Stomach (tissue), 19 donors: ENCODE measurements at places on chromosomes 1 and 21.

GRCh38 chr1:205449750-205450443 is 5.9 kb downstream of the BLACAT1 start:
- DNase-seq = peak; percentile 48

DNA sequence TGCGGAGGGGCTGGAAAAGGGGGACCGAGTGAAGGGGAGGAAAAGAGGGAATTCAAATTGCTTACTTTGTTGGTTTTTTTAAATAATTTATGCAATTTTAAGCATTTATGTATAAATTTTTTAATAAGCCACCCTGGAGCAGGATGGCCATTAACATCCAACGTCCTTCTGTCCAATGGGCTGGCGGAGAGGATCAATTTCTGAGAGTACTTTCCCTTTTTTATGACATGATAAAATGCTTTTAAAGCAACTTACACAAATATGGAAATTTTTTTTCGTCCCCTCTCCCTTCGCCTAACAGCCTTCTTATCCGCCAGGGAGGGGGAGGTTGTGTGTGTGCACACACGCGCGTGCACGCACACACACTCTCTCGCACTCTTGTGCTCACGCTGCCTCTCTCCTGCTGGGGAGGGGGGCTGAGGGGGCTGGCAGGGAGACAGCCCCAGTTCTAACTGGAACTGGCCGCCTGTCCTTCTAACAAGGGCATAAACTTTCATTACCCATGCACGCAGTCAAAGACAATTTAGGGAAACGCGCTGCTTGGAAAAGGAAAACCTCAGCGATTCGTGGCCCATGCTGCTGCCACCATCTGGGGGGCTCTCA is 123.2 kb downstream of the CASZ1 start:
- no peak for DNase-seq

DNA sequence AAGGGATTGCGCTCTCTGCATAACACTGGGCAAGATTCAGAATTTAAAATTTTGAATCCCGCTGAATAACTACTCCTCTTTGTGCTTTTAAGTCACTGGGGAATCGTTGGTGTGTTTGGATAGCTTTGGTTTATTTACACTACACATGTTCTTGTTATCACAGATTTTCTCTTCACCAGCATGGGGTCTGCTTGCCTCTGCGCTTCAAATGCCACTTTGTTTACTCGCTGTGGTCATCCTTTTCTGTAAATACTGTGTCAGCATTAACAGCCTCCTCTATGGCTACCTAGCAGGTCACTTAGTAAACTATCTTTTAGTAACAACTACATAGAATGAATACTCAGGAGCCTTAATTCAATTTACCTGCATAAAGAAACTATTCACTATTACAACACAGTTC is 14.4 kb upstream of the KCNH1 start:
- DNase-seq = no peak

DNA sequence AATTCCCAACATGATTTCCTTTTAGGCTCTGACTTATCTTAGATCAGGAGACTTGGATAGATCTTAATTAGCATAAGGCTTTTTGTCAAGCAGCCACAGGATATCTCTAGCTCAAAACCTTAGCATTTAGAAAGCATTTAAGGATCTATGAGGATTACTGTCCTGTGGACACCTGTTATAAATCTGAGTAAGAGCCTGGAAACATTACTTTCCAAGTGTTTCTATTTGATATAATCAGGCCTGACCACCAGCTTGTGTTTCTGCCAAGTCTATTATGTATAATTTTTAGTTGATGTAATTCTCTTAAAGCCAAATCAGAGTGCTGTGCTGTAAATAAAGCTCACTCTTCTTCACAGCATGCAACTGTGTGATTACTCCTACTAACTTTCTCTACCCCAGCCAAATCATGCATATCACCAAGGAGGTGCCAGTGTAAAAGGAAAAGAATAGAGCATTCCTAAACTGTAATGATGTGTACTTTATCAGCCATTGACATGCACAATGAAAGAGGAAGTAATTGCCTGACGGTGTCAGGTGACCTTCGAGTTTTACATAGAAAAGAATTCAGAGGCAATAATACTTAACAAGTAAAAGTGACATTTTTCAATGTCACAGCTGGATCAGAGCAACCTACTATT is 309.9 kb upstream of the PRMT6 start:
- DNase-seq = peak; percentile 7

- peak; percentile 47 for DNase-seq
Observed at GRCh38 chr21:45309069-45309986, 21.6 kb upstream of the POFUT2 start.

GRCh38 chr1:94272388-94272787 is 35.0 kb upstream of the ARHGAP29 start:
- DNase-seq = no peak

GRCh38 chr1:4170548-4171340 is 270.7 kb upstream of the C1orf174 start:
- DNase-seq = peak; percentile 25

GRCh38 chr1:197327776-197328364 is 59.8 kb downstream of the CRB1 start:
- DNase-seq = peak; percentile 33

DNA sequence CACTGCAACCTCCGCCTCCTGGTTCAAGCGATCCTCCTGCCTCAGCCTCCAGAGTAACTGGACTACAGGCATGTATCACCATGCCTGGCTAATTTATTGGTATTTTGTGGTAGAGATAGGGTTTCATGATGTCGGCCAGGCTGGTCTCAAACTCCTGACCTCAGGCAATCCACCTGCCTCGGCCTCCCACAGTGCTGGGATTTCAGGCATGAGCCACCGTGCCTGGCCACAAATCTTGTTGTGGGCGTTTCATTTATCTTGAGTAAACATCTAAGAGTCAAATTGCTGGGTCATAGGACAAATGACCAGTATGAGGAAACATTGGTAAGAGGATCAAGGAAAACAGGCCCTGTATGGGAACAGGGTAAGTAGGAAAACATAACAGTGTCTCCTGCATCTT is 17.9 kb downstream of the TMEM200B start:
- DNase-seq = no peak

DNA sequence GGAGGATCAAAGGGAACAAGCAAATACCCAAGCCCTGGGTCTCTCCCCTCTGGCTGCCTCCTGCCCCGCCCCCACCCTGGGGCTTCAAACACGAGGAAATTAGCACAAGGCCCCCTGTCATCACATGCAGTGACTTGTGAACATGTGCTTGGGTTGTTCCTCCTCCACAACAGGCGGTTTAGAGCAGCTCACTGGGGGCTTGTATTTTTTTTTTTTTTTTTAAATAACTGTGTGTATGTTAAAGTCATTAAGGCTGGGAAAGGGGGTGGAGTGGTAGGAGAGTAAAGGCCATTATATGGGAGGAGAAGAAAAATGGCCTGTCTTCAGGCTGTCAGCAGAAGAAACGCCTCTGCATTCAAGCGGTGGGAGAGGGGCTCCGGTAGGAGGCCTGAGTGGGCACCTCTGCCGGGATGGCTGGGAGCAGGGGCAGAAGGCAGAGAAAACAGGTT is 64.2 kb downstream of the PLXNA2 start:
- no peak for DNase-seq
